ENCODE measurements at places on chromosomes 7 and 10.

DNA sequence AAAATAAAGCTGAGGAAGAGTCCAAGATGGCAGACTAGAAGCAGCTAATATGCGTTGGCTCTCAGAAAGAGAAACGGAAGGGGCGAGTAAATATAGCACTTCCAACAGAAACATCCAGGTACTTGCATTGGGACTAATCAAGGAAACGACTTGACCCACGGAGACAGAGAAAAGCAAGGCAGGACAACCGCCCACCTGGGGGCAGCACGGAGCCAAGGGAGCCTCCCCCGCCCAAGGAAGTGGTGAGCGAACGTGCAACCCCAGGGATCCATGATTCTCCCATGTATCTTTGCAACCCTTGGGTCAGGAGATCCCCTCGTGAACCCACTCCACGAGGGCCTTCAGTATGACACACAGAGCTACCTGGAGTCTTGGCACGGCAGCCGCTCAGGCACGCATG lies 45.4 kb upstream of the GRM3 start:
- no peak for DNase-seq

DNA sequence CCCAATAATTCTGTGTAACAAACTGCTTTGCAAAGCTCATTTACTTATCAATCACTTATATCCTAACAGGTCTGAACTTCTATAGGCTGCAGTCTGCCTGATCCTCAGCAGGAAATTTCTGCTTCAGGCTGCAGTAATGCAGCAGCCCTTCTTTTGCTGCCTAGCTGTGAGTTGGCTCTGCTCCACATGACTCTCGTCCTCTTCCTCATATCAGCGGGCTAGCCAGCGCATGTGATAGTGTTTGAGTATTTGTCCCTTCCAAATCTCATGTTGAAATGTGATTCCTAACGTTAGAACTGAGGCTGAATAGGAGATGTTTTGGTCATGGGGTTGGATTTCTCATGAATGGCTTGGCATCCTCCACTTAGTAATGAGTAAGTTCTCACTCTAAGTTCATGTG lies 387.8 kb downstream of the SEMA3D start:
- DNase-seq = no peak

DNA sequence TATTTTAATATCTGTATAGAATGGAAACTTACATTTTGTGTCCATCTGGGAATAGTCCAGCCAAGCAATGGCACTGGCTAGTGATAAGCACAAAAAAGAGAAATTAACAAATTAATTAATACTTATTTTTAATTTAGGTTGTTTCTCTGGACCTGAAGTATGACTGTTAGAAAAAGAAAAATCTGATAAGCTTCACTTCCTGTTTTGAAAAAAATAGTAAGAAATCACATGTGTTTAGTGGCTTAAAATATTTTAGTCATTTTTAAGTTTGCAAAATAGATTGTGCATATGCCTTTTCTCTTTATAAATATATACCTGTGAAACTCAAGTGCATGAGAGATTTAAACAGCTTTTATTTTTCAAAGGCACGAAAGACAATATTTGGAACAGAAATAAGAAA lies 50.1 kb upstream of the CREB5 start:
- no peak for DNase-seq

GRCh38 chr10:79266084-79266483 lies 81.2 kb upstream of the PPIF start:
- no peak for DNase-seq

GRCh38 chr10:17888189-17888588 lies 63.5 kb upstream of the SLC39A12 start:
- DNase-seq = no peak

DNA sequence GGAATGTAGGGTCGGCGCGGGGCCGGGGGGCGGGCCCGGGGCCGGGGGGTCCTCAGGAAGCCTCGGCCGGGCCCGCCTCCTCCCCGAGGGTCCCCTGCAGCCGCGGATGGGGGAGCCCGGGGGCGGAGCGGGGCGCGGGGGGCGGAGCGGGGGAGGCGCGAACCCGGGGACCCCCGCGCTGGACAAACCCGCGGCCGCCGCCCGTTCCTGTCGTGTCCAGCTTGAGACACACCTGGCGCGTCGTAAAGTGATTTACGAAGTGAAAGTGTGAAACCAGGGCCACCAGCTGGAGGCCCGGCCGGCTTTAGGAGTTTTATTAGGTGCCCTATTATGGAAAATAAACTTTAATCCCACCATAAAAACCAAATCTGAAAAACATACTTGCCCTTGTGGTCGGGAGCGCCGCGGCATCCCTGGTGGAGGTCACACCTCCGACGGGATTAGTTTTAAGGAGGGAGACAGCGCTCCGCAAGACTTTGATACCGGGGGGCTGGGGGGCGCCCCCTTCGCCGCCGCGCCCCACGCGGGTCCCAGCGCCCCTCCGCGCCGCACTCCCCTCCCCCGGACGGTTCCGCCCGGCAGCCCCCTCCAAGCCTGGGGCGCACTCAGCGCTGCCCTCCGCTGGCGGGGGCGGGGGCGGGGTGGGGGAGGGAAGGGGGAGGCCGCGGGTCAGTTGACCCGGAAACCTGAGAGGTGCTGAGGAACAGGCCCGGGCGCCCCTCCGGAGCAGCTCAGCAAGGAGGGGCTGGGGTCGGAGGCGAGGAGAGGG lies 10.3 kb downstream of the MNX1 start:
- DNase-seq = no peak

DNA sequence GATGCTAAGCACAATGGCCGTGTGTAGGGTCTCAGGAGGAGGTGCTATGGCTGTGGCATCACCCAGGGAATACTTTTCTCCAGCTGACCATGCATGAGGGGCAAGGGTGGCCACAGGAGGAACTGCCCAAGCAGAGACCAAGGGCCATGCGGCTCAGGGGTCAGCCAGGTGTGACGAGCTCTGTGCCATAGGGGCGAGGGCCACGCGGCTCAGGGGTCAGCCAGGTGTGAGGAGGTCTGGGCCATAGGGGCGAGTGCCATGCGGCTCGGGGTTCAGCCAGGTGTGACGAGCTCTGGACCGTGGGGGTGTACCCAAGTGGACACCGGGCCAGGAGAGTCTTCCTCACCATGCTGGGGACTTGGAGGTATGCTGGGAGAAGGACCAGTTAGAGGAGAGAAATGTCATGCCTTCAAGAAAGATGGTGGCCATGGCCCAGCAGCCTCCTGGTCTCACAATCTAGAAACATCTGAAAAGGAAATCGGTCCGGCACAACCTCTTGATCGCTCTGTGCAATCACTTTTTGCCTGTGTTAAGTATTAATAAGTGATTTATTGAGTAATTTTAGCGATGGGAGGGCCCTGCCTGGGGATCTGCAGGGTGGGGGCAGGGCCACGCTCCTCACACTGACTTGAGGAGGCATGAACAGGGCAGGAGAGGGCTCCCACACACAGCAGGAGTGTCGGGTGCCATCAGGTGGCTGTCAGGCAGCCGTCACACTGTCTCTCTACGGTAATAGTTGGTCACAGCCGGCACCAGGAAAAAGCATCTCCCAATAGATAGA lies 265.0 kb downstream of the ADARB2 start:
- no peak for DNase-seq

- DNase-seq = no peak
These were observed 243.4 kb downstream of the MGMT start for GRCh38 chr10:129710510-129710847.

DNA sequence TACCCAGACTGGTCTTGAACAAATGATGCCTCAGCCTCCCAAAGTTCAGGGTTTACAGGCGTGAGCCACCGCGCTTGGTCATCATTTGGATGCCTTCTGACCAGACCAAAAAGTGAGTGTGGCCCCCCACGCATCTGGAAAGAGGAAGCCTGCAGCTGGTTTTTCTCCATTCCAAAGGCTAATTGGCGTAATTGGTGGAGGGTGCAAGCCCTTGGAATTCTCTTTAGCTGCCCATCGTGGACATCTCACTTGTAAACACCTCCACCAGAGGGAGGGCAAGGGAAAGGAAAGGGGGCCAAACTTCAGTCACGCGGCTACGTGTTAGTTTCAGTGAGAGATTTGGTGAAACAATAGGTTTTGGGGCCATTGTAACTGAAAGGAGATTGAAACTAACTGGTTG lies 4.1 kb upstream of the ARHGAP21 start:
- DNase-seq = no peak

DNA sequence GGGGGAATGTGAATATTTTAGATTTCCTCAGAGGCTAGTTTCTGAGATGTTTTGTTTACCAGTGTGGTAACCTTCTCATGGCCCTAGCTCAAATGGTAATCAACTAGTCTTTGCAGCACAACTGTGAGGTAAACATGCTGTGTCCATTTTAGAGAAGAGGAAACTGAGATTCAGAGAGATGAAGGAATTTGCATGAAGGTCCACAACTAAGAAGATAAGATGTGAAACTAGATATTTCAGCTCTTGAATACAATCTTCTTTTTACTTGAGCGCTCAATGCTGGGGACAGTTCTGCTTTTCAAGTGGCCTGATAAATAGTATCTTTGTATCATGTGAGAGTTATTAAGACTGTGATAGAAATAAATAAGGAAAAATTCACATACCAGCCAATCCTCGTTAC lies 245.4 kb downstream of the AUTS2 start:
- DNase-seq = no peak

DNA sequence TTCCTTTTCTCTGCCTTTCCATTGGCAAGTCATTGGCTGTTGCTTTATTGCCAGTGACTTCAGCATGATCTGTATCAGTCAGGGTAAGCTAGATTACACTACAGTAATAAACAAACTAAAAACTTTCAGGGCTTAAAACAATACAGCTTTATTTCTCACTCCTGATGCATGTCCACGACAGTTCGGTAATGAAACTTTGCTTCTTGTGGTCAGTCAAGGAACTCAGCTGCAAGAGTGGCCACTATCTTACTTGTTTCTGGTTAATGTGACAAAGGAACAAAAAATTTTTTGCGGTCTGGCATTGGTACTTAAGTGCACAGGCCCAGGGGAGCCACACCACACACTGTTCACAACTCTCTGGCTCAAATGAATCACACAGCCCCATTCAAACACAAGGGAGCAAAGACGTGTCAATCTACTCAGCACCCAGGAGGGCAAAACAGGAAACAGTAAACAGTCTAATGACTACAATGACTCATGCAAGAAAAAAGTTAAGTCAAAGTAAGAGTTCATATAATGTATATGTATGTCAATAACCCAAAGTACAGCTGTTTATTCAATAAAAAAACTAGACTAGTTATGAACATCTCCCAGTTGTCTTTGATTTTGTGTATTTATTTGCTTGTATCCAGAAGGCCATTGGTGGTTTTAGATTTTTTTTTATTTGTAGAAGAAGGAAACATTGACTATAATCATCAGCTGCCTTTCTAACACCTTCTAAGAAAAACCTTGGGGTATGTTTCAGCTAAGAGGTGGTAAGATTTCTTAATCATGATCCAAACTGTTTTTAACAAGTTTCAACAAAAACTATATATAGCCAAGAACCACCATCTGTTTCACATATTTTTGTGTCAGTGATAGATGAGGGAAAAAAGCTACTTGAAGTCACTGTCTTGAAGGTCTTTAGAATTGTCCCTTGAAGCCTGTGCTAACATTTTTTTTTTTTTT lies 134.4 kb upstream of the FAM3C start:
- DNase-seq = peak; percentile 92

DNA sequence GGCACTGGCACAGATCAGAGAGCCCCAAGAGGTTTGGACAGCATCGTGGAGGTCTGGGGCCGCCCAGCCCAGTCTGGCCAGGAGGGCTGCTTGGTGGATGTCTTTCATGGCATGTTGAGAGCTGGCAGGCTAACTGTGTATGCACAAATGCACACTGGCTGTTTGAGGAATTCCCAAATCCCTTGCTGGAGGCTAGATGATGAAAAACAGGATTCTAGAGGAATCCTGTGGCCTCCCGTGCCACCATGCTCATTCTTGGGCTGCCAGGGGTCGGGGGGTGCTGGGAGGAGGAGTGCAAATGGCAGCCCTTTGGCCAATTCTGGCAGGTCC lies 26.5 kb downstream of the LEP start:
- DNase-seq = no peak

- DNase-seq = no peak
These were observed 43.4 kb upstream of the GJD4 start for GRCh38 chr10:35561715-35562114.
